BE2C (cell line): ENCODE measurements at places on chromosomes 16 and 17.
A peak's percentile ranks its signal among the peaks of the same experiment; 100 is the strongest.

DNA sequence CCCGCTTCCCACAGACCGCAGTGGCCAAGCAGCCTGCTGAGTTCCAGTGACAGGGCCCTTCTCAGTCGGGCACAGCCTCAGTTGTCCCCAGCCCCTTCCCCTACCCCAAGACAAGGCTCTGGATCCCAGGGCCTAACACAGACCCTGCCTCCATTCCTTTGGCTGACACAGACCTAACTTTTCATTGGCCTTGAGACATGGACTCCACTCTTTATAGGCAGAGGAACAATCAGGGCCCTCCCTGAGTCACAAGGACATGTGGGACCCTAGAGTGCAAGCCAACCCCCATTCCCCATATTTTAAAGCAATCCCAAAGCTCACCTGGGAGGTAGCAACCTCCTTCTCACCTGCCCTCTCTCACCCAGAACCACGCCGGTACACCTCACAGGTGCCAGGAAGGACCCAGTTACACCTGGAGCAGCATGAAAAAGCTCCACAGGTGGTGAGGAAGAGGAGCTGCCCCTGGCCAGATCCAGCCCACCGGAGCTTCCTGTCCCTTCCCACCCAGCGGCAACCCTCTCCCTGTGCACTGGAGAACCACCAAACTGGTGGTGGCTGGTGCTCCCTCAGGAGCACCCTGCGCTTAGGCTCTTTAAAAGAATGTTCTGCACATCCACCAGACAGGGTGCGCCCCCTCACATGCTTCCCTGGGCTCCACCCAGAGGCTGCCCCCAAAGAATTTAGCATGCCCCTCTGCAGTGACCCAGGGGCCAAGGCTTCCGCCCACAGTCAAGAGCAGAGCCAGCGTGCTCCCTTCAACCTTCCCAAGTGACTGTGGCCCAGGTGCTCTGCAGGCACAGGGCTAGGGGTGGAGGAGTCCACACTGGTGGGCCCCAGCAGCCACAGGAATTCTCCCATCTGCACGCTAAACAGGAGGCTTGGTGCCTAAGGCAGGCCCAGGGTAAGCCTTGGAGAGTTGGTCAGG lies 3.4 kb downstream of the MNT start:
- no peak for DNase-seq

DNA sequence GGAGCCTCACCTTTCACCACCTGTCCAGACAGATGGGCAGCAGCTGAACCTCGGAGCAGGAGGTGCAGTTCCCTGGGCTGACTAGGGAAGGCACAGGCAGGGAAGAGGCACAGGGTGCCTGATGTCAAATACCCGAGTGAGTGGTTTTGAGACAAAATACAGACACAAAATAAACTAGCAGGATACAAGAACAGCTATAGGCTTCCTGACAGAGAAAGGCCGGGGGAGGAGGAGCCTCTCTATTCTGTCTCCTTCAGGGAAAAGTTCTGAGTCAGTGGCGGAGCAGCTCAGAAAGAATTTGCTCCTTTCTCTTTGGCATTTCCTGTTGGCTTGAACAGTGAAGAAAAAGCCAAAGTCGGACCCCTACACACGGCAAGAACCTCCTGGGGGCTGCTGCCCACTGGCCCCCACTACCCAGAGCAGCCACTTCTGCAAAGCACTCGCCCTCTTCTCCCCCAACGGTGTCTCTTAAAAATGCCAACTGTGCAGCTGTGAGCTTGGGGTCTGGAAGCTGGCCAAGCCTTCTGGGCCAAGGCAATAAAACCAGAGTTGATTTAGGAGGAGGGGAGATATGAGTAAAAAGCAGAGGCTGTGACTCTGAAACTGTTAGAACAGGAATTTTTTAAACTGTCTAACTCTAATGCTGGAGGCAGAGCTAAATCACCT lies 14.4 kb upstream of the FAAP100 start:
- peak; percentile 68 for DNase-seq

DNA sequence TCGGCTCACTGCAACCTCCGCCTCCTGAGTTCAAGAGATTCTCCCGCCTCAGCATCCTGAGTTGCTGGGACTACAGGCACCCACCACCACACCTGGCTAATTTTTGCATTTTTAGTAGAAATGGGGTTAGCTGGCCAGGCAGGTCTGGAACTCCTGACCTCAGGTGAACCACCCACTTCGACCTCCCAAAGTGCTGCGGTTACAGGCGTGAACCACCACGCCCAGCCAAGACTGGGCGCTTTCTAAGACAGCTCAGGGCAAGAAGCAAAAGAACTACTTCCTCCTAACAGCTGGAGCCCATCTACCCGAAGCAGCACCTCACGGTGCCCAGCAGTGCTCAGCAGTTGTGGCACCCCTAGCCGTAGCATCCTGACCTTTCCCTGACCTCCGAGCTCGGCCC lies 109.4 kb downstream of the ZNF423 start:
- DNase-seq: no peak

DNA sequence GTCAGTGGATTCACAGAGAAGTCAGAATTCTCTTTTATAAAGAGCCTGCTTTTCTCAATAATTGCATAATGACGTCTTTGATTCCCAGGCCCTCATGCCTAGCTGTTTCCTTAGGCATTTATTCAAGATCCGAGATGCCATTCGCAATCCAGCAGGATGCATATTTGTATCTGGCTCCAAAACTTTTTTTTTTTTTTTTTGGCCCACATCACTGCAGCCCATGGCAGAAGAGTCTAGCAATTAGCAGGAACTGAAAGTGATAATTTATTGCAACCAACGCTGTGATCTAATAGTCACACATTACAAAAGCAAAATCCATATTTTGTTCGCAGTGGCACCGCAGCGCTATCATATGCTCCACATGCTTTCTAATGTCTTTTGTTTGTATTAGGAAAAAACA lies 503.4 kb downstream of the MAF start:
- DNase-seq: no peak

- peak; percentile 73 for DNase-seq
These were observed 32.0 kb downstream of the MBTPS1 start for GRCh38 chr16:84084570-84085270.
